ENCODE measurements at places on chromosomes 3 and 15. TPM values are rescaled to one million over a fixed set of nuclear protein-coding genes. Genes with fewer than 3 reads are reported as not detected.

The ECE2 gene
- not detected for polyA plus RNA-seq

The FAM174B gene
- polyA plus RNA-seq = 22.7 TPM

The SLC2A2 gene
- polyA plus RNA-seq = not detected

The LMAN1L gene
- not detected for polyA plus RNA-seq

The TMEM207 gene
- not detected for polyA plus RNA-seq

The MYD88 gene
- polyA plus RNA-seq = 26.3 TPM

The ALPK3 gene
- 1.7 TPM for polyA plus RNA-seq

The C3orf52 gene
- 4.2 TPM for polyA plus RNA-seq

The ALAS1 gene
- polyA plus RNA-seq = 35.6 TPM

The CHRFAM7A gene
- polyA plus RNA-seq = 0.55 TPM
